Stimulated activated naive CD8-positive, alpha-beta T cell treated with anti-CD3 and anti-CD28 coated beads, Interleukin-15, Interleukin-2, amounts not matched to agents 100 U/mL and 50 U/mL, for 24 hours (primary cell): ENCODE measurements at places on chromosomes 4 and X.

- no peak for DNase-seq
Observed at GRCh38 chr4:72569719-72570235, 756 bp upstream of the ADAMTS3 start.

- no peak for DNase-seq
Observed at GRCh38 chr4:70722199-70722791, 531 bp downstream of the RUFY3 start.

GRCh38 chrX:65534450-65535292, at the start of gene LAS1L:
LAS1L (minus strand) TSS chrX:65534787; CDS start chrX:65534715, 72 bp downstream.
- DNase-seq, result peak; percentile 84

- DNase-seq, result no peak
Observed at GRCh38 chr4:31417040-31417439, 696.9 kb downstream of the PCDH7 start.

- no peak for DNase-seq
Observed at GRCh38 chr4:16853640-16854039, 44.8 kb downstream of the LDB2 start.

GRCh38 chr4:110034026-110034393, 121.3 kb downstream of the EGF start:
- no peak for DNase-seq

- no peak for DNase-seq
Observed at GRCh38 chrX:37745835-37746217, 34.0 kb upstream of the CYBB start.

DNA sequence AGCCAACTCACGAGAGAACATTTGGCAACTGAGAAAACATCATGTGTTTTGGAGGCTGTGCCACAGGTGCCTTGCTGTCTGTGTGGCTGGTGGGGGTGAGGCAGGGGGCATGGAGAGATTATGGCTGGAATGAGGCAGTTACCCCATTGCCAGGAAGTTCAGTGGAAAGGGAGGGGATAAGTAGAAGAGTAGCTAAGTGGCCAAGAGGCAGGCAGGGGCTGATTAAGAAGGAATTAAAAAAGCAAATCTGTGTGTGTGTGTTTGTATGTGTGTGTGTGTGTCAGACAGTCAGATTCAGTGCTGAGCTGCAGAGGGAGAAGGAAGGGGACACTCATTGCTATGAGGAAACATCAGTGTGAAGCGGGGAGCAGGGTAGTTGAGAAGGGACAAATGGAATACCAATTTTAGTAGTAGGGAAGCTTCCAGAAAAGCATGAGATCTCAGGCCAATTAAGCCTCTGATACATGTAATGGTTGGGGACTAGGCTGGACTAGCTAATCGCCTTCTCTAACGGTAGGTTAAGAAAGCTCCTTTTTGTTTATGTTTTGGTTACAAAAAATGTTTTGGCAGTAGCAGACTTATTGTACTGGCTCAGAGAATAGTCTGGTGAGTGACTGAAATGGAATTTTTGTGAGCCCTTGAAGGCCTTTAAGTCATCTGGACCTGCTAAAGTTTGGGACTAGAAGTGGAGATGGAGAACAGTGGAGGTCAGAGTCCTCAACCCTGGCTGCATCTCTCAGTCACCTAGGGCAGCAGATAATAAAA, 18.5 kb downstream of the TMEM164 start:
- DNase-seq, result no peak

DNA sequence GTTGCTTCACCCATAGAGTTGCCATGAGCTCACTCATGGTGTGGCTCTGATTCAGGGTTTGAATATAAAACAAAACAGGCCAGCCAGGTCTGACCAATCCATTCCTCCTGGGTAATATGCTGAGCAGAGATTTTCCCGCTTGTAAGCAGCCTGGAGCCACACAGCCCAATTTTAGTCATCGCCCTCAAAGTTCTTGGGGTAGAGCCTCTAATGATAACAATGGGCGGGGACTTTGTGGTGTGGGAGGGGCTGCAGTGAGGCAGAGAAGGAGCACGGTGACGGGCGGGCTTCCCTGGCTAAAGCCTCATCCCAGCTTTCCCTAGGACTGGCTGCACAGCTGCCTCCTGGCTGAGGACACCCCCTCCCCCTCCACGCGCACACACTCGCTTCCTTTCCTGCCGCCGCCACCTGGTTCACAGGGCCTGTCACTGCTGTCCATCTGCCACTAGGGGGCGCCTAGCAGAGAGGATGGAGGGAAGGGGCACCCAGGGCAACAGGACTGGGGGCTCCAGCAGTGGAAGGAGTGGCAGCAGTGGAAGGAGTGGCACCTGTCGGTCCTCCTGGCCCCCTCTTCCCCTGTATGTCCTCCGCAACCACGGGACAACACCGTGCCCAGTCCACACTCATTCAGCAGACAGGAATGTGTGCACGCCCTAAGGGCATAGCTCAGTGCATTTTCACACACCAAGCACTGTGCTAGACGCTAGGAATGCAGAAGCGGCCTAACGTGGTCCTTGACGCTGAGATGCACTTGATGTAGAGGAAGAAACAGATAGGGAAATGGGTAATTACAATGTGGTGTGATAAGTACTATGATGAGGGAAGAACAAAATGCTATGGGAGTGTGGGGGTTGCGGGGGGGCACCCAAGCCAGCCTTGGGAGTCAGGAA, 26.8 kb downstream of the PRPS1 start:
- peak; percentile 71 for DNase-seq

DNA sequence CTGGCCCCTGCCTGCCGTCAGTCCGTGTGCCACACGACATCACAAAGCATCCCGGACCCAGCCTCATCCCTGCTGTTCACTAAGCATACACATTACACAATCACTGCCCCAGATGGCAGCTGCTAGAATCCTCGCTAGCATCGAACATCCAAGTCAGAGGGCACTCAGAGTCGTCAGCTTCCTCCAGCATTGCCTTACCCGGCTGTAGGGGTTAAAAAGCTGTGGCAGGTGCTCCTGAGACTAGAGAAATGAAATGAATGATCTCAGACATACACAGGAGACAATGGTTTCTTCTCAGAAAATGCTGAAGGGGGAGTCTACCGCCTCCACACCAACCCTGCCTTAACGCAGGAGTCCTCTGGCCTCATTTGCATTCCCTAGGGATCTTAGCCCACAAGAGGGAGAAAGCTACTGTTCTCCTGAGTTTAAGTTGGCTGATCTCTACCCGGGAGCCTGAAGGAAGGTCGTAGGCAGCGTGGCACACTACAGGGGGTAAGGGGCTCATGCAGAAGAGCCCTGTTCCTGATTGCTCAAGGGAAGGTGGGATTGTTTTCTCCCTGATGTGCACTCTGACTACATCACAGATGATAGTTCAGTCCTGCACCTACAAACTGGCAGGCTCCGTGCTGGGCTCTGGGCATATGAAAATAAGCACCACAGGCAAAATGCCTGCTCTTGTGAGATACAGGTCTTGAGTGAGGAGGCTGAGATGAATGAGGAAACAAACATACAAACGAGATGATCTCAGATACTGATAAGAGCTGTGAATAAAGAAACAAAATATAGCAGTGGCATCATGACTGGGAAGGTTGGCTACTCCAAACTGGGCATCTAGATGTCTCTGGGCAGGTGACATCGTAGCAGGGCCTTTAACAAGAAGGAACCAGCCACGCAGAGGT, 2.6 kb upstream of the KIAA0232 start:
- DNase-seq, result no peak

DNA sequence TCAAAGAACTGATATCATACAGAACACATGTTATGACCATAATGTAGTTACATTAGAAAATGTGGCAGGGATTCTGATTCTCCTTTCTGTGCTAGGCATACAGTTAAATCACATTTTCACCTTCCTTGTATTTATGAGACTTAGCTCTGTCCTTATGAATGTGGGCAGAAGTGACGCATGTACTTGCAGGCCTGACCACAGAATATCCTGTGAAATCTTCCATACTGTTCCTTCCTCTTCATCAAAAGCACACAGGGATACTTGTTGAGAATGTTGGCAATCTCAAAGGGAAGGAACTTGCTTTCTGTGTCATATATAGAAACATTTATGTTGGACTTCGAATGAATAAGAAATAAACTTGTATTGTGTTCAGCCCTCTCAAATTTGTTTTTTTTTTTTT, 17.2 kb upstream of the MYOZ2 start:
- DNase-seq, result no peak

DNA sequence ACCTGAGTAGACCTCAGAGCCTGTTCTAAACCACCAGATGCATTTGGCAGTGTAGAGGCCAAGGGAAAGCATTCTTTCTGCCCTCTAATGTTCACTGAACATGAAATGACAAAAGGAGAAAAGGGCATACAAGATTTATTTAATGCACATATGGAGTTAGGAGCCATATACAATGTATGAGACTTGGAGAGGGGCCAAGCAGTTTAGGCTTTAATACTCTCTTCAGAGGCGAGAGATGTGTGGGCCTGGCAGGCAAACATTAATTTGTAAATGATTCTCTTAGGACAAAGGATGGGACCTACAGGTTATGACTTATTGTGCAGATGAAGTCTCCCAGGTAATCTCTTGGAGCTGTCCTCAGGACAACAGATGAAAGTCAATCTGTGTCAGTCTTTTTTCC, 631.9 kb downstream of the ADGRL3 start:
- no peak for DNase-seq

DNA sequence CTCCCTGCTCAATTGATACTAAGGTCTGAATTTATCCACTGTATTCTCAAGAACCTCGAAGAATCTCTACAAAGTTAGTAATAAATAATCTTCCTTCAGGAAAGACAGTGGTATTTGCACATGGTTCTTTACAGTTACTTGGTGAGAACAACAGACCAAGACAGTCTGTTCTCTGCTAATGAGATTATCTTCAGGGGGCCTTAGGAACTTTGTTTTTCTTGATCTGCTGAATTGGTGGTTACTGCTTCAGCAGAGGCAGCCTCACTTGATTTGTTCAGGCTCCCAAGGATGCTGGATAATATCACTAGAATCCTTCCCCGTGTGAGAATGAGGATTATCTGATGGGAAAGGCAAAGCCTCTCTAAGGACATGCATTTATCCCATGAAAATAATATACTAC, 64.8 kb downstream of the CBR4 start:
- DNase-seq, result no peak

DNA sequence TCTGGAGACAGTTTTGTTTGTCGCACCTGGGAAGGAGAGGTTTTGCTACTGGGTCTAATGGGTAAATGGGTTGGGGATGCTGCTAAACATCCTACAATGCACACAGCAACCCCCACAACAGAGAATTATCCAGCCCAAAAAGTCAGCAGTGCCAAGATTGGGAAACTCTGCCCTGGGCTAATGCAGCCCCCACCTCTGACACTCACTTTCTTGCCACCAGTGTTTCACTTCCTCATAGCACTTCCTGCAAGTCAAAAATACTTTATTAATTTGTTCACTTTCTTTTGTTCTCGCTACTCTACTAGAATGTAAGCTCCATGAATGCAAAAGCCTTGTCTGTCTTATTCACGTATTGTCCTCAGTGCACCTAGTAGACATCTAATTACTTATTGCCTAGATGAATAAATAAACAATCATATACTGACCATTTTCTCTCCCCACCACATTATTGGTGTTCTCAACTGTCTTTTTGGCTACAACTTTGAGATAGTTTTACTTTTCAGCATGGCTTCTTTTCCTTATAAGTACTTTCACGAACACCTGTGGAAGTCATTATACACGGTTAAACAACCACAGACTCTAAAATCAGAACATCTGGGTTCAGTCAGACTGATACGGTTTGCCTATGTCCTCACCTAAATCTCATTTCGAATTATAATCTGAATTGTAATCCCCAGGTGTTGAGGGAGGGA, 82.0 kb upstream of the PITX2 start:
- no peak for DNase-seq

- no peak for DNase-seq
Observed at GRCh38 chr4:5982156-5982973, 35.9 kb downstream of the C4orf50 start.

GRCh38 chrX:38336538-38337240, 9.4 kb upstream of the RPGR start:
- no peak for DNase-seq

GRCh38 chr4:38503689-38504395, 160.2 kb upstream of the KLF3 start:
- DNase-seq, result no peak

DNA sequence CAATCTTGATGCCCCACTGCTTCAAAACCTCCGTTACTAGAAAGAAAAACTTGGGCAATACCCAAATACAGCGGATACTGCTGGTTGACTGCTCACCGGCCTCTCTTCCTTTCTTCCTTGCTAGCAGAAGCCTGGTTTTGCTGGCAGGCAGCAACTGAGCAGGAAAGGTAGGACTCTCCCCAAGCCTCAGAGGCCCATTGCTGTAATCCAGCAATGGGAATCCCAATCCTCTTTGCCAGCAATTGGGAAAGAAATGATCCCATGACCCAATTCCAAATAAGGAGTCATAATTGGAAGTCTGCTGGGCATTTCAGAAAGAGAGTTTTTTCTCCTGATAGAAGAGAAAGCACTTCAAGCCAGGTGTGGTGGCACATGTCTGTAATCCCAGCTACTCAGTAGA, 394.5 kb downstream of the BCOR start:
- no peak for DNase-seq

DNA sequence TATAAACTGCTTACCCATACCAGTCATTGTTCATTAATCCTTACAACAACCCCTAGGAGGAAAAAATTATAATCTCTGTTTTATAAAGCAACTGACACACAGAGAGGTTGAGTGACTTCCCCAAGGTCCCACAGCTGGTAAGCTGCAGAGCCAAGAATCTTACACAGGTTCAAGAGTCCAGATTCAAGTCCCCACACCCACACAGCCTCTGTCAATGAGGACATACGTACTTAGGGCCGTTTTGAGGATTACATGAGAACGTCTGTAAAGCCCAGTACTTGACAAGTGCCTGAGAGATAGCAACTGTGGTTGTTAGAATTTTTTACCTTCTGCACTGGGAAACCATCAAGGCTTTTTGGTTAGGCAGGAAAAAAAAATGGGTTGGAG, 556 bp upstream of the SLC25A43 start:
- DNase-seq, result no peak

DNA sequence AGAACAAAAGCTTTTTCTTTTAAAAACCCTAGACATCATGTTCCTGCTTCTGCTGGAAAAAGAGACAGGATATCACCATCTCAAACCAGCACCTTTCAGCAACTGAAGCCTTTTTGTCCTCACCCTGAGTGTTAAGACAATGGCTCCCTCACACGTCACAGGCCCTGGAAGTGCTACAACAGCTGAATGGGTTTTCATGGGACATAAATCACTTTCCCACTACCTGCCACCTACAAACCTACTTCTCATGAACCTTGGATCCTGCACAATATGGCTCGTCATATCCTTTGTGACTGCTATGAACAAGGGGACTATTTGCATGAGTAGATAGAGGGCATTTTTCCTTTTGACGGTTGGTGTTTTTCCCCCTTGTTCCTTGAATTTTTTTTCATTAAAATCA, 93.6 kb downstream of the TSPAN5 start:
- no peak for DNase-seq

DNA sequence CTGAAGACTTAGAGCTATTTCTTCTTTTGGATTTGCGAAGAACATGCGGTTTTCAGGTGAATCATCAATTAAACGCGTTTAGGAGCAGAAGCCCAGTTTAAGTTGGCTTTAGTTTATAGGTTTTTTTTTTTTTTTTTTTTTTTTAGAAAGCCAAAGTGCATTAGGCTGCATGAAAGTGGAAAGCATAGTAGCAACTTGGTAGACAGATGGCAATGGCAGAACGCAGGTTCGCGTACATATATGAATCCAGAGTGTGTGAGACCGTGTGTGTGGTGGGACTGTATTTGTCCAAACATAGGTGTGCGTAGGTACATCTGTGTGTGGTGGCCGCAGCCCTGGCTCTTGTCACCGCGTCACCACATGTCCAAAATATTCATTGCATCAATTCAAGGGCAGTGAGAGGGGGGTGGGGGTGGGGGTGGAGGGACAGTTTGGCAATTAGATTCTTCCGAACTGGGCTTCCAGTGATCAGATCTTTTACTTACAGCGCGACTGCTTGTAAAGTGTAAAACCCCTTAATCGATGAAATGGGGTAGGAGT, 901 bp downstream of the JADE1 start:
- DNase-seq, result peak; percentile 27
